Smooth muscle cell of the pulmonary artery (primary cell): ENCODE measurements at places on chromosomes 12 and 14. TPM values are rescaled to one million over a fixed set of nuclear protein-coding genes. Genes with fewer than 3 reads are reported as not detected.

Gene FKBP4
- 66.5 and 70.7 TPM in 2 replicates for total RNA-seq

Gene FGF6
- not detected in 2 replicates for total RNA-seq

Gene STON2
- 0.85 and 0.89 TPM in 2 replicates for total RNA-seq

Gene DTD2
- 31.7 and 35.3 TPM in 2 replicates for total RNA-seq

Gene SPIC
- total RNA-seq = not detected in 2 replicates

Gene ST8SIA1
- total RNA-seq = 2.2 and 2.6 TPM in 2 replicates

Gene CDCA3
- total RNA-seq = 3.5 and 6.3 TPM in 2 replicates

Gene KERA
- total RNA-seq = not detected in 2 replicates

Gene RPS6KL1
- 0.13 and 0.43 TPM in 2 replicates for total RNA-seq

Gene POLR3B
- 10.1 and 13.1 TPM in 2 replicates for total RNA-seq
